Stimulated activated CD4-positive, alpha-beta T cell treated with anti-CD3 and anti-CD28 coated beads, Interleukin-1b, Interleukin-23, amount 100 ng/mL, for 48 hours (primary cell): ENCODE measurements at places on chromosomes 7 and 10.
A peak's percentile ranks its signal among the peaks of the same experiment; 100 is the strongest.

- DNase-seq = no peak
Measured at GRCh38 chr10:99629625-99629978, 9.4 kb upstream of the SLC25A28 start.

- no peak for DNase-seq
Measured at GRCh38 chr7:16651396-16652239, 5.6 kb downstream of the BZW2 start.

GRCh38 chr10:123536176-123536845, 129.8 kb upstream of the GPR26 start:
- DNase-seq = no peak

DNA sequence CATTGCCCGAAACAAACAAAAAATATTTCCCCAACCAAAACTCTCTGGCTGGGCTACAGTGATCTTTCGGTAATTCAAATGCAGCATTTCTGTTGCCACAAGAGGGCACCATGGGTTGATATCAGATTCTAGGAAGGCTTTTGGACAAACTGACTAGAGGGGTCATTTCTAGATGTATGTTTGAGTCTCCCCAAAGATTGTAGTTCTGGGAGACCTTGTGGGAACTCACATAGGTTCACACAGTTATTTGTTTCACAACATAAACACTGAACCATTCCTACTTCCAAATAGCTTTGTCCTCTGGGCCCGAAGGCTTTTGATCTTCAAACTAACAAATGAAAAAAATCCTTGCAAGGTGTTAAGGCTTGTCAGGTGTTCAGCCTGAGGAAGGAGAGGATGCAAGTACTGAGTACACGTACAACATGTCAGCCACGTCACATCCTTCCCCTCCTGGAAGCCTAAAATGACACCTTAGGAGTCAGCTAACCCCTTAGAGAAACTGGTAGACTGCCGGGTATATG, 37.0 kb upstream of the IL15RA start:
- DNase-seq = peak; percentile 45

DNA sequence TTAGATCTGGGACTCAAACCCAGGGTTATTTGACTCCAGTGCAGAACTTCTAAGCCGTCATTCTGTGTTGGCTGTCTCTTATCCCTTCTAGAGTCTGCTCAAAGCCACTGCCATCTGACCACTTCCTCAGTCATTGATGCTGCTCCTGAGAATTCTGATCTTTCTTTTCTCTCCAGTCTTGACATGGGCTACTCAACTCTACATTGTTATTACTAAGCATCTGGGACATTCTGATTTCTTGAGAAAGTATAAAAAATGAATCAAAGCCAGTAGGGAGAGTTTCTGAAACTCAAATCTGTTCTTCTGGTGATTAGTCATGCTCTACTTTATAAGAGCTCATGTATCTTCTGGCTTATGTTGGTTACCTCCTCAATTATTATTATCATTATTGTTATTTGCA, 48.7 kb downstream of the ANK3 start:
- DNase-seq = no peak

DNA sequence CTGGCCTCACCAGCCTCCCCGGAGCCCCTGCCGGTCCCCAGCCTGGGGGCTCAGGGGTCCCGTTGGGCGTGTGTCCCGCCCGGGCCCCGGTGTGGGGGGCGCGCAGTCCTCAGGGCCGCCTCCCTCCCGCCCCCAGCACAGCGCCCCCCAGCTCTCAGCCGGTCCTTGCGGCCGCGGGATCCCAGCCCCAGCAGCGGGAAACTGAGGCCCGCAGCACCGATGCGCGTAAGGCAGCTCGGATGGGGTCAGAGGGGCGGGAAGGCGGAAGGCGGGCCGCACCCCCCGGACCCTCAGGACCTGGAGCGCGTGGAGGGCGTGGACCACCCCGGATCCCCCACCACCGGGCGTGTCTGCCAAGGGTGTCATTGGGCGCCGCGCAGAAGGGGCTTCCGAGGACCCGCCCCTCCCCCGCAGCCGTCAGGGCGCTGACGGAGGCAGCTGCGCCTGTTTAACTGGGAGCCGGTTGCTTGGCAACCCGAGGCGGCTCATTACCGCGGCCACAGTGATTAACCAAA, 14.9 kb downstream of the UNCX start:
- DNase-seq = no peak

- DNase-seq = no peak
Measured at GRCh38 chr7:24197852-24198251, 86.1 kb upstream of the NPY start.

DNA sequence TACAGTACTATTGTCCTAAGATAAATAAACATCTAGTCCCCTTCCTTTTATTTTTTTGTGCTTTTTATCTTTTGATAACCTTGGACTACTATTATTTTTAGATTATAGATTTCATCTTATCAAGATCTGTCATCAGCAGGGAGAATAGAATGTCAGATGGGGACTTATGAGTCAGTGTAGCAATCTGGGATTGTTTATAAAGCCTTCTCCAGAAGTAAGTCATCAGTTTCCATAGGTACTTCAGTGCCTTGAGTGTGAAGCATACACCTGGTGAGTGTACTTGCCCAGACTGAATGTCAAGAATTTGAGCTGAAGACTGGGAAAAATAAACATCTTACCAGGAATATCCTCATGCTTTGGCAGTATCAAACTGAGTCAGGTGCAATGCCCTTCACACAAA, 2.1 kb downstream of the CASD1 start:
- no peak for DNase-seq

DNA sequence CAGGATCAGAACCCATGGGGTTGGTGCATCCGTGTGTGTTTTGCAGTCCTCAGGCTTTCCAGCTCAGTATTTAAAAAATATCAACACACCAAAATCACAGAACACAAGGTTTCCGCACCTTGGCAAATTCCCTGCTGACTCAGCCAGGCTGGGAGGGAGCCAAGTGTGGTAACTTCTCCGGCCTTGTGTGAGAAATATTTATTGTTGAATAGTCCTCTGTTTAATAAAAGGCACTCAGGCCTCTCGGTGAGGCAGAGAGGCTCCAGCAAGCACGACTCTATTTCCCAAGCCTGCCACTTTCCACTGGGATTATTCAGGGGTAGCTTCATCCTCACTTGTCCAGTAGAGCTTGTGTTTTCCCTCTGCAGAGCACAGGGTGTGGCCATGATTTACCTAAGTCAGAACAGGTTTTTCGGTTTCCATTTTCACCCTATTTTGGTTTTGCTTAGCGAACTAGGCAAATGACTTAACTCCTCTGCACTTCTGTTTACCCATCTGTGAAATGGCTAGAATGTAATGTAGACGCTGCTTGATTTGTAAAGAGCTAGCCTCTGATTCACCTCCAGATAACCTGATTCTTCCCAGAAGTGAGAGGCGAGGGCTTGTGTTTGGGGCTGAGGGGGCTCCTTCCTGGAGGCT, 13.0 kb upstream of the CHST15 start:
- DNase-seq = no peak

DNA sequence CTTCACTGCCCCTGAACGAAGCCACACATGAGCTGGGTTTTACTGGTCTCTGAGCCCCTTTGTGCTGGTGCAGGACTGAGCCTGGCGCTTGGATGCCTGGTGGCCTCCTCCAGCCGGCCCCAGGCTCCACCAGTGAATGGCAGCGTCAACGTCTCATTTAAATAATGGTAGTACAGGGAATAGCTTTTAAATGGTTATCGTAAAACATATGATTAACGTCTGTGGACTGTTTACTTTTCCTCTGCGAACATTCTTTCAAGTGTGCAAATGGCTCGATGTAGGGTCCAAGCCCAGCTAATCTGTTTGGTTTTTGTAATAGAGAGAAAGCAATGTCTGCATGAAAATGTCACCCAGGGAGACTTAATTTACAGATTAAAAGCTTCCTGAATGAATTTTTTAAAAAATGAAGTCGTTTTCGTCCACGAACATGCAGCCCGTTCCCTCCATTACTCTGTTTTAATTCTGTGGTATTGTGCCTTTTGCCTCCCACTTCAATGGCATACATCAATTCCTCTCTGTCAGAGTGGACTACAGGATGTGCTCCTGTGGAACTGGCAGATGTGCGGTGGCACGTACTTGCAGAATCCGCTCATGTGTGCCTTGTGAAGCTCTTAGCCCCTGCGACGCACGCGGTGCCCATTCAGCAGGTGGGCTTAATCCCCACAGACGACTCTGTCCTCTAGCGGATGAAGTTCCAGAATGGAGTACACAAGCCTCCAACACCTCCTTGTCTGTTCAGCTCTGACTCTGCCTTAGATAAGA, 192.7 kb downstream of the TCF7L2 start:
- no peak for DNase-seq

GRCh38 chr7:155395176-155395797, 62.6 kb upstream of the EN2 start:
- DNase-seq = no peak

GRCh38 chr7:47826754-47827153, 121.5 kb downstream of the PKD1L1 start:
- no peak for DNase-seq

DNA sequence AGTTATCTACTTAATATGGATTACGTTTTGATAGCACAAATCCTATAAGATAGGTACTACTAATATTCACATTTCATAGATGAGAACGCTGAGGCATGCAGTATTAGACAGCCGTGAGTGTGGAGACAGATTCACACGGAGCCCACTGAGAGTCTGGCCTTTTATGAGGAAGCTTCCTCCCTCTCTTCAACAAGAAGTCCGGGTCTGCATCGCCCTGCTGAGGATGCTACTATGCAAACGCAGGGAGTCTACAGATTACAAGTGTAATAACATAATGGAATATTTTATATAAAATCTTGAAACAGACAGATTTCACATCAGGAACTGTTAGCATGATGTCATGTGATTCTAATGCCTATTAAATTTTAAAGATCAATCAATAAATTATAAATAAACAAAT, 255.9 kb upstream of the GLI3 start:
- no peak for DNase-seq

DNA sequence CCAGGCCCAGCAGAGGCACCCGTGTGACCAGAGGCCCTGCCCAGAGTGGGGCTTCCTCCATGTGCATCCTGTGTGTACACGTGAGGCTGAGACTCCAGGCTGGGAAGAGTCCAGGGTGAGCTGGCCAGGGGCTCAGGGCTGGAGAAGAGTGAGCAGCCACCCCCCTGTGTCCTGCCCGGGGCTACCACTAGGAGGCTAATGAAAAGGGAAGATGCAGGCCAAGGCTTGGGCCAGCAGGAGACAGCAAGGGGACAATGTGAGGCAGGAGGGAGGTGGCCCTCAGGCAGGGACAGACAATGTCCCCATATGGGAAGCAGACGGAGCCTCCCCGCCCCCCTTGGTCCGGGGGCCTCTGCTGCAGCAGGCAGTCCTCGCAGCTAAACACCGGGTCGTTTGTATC, 102.0 kb downstream of the HIF1AN start:
- no peak for DNase-seq

- DNase-seq = no peak
Measured at GRCh38 chr10:80870282-80870681, 332.6 kb downstream of the SH2D4B start.

DNA sequence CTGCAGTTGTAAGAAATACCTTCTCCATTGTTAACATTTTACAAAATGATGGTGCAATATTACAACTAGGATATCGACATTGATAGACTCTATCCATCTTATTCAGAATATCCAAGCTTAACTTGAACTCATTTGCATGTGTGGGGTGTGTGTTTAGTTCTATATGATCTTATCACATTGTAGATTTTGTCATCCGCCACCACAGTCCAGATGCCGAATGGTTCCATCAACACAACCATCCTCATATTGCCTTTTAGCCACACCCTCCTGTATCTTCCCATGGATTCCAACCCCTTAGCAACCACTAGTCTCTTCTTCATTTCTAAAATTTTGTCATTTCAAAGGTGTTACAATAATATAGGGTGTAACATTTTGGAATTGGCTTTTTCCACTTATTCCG, 452.9 kb upstream of the AKR1E2 start:
- DNase-seq = no peak

GRCh38 chr10:48762064-48763042, 77.7 kb downstream of the WDFY4 start:
- no peak for DNase-seq

GRCh38 chr10:131899116-131899690, 1.6 kb upstream of the PPP2R2D start:
- no peak for DNase-seq

DNA sequence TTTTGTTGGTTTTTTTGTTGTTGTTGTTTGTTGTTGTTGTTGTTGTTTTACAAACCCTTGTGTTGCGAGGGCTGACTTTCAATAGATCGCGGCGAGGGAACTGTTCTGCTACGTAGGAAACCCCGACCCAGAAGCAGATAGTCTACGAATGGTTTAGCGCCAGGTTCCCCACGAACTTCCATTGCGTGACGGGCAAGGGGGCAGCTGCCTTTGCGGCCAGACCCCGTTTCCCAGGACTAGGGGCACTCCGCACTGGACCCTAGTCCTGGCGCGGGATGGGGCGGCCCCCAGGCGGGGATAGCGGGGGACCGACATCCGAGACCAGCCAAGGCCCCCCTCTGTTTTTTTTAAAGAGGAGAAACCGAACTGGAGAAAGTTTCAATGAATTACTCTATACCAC, 119.6 kb downstream of the LRRTM3 start:
- DNase-seq = no peak

GRCh38 chr10:68560186-68560942, at the start of gene TET1:
Gene TET1 (plus strand): TSS chr10:68560337. CDS start chr10:68572339, 12,002 bp downstream.
- DNase-seq = no peak

GRCh38 chr7:37330775-37331174, 117.9 kb downstream of the ELMO1 start:
- no peak for DNase-seq

DNA sequence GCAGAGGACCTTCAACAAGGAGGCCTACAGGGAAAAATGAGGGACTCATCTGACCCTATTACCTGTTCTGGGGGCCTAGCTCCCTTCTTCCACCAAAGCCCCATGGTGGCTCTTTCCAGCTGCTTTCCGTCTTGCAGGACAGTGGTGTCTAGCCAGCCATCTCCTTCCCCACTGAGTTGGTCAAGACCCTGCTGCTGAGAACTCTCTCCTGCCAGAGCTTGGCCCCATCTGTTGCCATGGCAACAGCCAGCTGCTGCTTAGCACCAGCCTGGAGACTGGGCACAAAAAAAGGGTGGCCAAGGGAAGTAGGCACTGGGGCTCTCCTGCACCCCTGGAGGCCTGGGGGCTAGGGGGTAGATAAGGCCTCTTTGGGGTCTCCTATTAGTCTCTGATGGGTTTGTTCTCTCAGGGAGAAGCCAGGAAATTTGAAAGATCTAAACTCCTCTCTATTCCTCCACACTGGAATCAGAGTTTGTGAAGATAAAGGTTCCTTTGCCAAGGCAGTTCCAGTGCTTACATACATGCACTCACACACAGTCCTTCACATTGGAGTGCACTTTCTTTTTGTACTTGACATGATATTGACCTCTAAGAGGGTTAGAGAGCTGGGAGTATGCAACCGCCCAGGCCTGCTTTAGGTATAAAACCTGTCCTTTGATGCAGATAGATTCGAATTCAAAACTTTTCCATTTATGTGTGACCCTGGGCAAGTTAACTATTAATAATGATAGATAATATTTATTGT, 15.8 kb downstream of the TSPAN33 start:
- no peak for DNase-seq
